ENCODE measurements at places on chromosomes 13 and 19.

GRCh38 chr13:94414708-94415107, 64.8 kb downstream of the DCT start:
- no peak for DNase-seq

DNA sequence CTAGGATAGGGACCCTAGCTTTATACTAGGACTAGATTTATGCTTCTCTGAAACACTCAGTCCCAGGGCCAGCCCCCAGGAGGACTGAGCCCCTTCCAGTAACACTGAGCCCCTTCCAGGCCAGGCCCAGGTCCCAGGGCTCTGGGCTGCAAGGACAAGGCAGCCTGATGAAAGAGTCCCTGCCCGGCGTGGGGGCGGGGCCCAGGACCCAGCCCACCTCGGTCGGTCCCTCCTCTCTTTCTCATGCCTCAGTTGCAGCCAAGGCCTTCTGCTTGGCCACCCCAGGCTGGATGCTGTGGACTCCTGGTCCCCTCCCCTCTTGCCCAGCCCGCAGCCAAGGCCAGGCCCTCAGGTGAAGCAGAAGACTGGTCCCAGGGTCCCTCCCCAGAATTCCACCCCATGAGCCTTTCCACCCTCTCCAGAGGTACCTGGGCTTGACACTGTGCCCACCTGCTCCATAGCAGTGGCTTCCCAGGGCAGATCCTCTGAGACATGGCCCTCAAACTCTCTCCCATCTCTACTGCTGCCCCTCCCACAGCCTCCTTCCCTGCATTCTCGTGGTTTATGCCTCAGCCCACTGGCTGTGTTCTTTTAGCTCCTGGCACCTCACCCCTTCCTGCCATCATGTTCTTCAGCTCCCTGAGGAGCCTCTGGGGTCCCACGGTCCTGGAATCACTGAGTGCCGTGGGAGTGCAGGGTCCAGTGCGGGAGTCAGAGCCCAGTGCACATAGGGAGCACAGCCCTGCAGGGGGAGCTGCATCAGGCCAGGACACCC, 53.6 kb upstream of the C1QTNF9B start:
- no peak for DNase-seq

GRCh38 chr19:5251096-5252065, 89.2 kb downstream of the PTPRS start:
- DNase-seq: no peak

DNA sequence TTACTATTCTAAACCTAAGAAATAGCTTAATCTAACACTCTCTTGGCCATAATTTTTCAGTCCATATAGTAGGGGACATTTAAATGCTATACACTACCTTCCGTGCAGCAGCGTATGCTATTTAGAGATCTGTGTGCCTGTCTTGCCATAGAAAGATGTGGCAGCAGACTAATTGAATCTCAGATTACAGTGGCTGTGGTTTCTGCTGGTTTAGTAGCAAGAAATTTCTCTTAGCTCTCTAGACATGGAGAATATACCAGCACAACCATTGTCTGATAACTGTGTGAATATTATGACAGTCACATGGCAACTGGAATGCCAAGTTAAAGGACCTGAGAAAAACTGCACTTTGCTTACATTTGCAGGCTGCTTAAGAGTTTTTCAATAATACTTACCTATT, 672.4 kb upstream of the MIR17HG start:
- DNase-seq: no peak

- no peak for DNase-seq
Measured at GRCh38 chr13:47865883-47866282, 135.2 kb downstream of the SUCLA2 start.

GRCh38 chr13:38819053-38819452, 132.2 kb downstream of the FREM2 start:
- no peak for DNase-seq

- no peak for DNase-seq
Measured at GRCh38 chr13:98677398-98677797, 75.1 kb downstream of the SLC15A1 start.

DNA sequence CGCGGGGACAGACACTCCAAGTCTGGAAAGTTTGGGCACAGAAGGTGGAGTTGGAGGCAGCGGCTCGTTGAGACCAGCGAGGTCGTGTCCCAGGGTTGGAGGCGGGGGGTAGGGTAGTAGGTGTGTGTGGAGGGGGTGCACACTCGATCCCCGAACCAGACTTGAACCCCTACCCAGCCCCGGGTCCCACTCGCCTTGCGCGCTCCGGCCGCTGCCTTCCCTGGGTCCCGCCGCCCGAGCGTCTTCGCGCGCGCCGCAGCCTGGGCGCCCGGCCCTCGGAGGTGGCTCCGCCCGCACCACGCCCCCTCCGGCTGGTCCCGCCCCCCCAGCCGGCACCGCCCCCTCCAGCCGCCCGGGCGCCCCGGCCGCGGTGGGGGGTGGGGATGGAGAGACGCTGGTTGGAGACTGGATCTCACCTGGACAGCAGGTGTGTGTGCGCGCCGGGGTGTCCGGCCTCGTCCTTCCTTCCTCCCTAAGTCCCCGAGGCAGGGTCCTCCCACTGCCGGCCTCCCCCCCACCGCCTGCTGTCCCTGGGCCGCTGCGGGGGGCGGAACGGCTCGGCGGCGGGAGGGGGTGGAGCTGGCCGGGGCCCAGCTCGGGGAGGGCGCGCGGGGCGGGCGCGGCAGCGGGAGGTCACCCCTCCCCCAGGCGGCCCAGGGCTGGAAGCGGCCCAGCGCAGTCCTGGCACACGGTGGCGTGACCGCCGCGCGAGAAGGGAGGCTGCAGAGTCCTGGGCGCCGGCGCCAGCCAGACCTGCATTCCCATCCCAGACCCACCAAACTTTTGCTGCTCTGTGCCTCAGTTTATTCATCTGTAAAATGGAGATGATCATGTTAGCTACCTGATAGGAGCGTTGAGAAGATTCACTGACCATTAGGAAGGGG, at the start of gene KANK2:
TSS of gene KANK2 (minus strand) at position 255 of the 884 bp plus-strand sequence. CDS start 3,034 bp downstream, outside the sequence.
- peak; percentile 37 for DNase-seq

GRCh38 chr13:25214491-25215252, 42.6 kb upstream of the AMER2 start:
- no peak for DNase-seq

DNA sequence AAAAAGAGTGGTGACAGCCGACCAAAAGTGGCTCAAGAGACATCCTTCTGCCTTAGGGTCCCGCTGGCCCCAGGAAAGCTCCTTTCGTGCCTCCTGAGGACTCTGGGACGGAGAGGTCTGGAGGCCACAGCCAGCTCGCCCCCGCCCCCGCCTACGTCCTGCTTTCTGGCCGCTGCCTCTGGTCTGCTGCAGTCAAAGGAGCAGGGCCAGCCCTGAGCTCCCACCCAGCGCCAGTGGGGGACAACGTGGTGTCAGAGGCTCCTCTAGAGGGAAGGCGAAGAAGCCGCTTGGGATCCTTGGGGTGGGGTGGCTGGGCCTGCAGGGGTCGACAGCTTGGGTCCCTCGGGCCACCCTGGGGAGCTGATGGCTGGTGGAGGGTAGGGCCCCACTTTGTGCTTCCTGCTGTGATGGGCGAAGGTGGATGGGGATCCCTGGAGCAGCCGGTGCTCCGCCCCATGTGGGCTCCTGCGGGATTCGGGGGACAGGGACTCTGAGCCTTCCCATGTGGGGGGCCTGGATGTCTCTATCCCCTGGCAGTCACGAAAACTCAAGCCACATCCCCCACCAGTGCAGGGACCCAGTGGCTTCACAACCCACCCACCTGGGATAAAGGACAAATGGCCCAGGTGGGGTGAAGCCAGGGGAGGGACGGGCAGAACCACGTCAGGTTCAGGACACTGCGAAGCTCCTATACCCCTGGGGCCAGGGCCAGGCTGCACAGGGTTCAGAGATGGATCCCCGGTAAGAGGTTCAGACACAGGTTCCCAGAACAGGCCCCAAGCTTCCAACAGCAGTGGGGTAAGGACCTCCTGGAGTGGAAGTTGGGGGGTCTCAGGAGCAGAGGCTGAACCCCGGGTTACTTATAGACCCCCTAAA, 9.0 kb upstream of the DIRAS1 start:
- no peak for DNase-seq
